ENCODE measurements at places on chromosomes 3 and 15.

DNA sequence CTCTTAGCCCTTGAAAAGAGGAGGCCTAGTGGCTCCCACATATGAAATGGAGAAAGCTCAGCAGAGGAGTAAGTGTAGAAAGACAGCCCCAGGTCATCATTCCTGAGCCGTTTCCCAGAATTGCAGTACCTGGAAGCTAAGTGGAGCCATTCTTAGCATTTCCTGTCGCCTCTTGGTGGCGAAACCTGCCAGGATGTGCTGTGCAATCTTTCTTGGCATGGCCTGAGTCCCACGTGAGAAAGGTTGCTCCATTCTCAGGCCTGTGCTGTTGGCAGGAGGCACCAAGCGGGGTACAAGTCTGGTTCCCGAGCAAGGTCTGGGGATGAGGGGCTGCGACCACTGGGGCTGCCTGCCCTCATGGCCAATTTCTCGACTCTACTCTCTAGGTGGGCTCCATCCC is 207.2 kb upstream of the TPM1 start:
- no peak for DNase-seq

- no peak for DNase-seq
Measured at GRCh38 chr3:36597422-36597821, 166.9 kb downstream of the DCLK3 start.

DNA sequence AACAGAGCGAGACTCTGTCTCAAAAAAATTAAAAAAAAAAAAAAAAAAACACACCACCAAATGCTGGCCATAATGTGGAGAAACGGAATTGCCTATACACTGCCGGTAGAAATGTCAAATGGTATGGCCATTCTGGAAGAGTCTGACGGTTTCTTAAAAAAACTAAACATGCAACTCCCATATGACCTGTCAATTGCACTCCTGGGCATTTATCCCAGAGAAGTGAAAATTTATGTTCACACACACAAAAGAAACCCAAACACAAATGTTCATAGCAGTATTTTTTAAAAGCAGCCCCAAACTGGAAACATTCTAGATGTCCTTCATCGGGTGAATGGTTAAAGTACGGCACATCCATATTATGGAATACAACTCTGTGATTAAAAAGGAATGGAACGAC is 66.1 kb downstream of the LRIG1 start:
- DNase-seq: no peak

- no peak for DNase-seq
Measured at GRCh38 chr15:37881237-37882013, 53.0 kb upstream of the TMCO5A start.

GRCh38 chr3:179837374-179837773 is 184.5 kb downstream of the USP13 start:
- DNase-seq: no peak

- DNase-seq: no peak
Measured at GRCh38 chr15:94395640-94396039, 164.3 kb downstream of the MCTP2 start.

DNA sequence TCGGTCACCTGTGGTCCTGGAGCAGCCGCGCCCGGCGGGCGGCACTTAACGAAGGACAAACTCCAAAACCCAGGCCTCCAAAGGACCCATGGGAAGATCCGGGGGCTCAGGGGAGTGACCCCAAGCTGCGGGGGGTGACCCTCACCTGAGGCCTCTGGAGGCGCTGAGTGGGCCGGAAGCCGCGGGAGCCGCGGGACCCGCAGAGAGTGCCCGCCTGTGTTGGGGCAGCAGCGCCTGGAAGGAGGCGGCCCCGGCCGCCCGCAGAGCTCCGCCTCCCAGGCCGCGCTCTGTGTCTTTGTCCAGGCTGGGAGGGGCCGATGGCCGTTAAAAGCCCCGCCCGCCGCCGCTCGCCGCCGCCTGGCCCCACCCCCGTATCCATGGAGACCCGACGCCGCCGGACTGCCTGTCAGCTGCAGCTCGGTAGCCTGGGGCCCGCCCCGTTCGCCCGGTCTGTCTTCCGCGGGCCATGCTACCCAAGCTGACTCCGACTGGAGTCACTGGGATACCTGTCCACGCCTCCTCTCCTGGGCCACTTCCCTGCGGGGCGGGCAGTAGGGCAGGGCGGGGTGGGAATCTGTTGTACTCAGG is 15.3 kb upstream of the FANCD2 start:
- DNase-seq: peak; percentile 99

DNA sequence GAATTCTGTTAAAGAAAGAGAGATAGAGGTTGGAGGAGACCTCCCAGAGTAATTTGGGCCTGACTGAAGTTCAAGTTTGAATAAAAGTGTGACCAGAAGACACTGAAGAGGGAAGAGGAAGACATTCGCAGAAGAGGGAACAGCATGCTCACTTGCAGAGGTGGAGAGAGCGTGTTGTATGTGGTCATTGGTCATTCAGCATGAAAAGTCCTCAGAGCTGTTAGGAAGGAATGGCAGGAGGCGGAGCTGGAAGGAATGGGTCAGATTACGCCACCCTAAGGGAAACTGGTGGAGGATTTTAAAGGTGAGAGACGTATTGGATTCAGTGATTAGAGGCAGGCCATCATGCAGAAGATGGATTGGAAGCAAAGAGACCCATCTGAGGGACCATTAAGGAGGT is 41.6 kb downstream of the IQCH start:
- peak; percentile 79 for DNase-seq

DNA sequence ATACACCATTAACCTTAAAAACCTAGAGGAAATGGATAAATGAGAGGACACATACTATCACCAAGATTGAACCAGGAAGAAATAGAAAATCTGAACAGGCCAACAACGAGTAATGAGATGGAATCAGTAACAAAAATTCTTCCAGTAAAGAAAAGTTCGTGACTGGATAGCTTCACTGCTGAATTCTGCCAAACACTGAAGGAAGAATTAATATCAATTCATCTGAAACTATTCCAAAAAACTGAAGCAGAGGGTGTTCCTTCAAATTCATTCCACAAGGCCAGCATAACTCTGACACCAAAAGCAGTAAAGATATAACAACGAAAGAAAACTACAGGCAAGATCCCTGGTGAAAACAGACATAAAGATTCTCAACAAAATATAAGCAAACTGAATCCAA is 195.8 kb upstream of the GPR149 start:
- no peak for DNase-seq

GRCh38 chr3:126983276-126983652 is 349 bp downstream of the PLXNA1 start:
- no peak for DNase-seq

GRCh38 chr3:196643201-196643749 is 3.8 kb downstream of the NRROS start:
- no peak for DNase-seq

DNA sequence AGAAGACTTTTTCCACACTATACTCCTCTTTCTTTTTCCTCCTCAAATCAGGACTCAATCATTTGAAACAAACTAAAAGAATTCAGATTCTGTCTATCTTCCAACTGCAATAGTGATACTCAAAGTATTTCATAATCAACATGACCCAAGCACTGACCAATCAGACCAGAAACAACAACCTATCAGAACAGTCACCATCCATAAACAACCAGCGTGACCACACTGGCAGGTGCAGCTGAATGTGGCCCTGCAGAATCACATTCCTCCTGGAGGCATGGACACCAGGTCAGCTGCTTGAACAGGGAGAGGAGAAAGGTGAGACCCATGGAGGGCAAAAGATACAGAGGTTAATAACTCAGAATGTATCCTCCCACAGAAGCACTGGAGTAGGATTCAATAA is 13.3 kb downstream of the HRG start:
- DNase-seq: no peak

GRCh38 chr3:169105561-169105960 is 558.0 kb downstream of the MECOM start:
- DNase-seq: no peak

DNA sequence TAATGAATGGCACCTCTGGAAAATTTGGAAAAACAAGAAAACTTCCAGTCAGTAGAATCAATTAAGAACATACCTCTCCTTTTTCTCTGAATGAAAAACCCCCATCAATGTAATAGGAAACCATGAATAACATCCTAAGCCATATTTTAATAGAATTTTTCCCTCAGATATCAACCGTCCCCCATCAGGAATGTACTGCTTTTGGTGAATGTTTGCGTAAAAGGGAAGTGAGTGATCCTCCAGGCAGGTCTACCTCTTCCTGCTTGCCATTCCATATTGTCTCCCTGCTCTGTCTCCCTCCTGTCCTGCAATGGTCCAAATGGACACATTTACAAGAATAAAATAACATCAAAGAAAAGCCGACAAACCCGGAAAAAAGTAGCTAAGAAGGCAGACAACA is 30.8 kb downstream of the LAMP3 start:
- no peak for DNase-seq

GRCh38 chr3:13282986-13283876 is 136.9 kb downstream of the NUP210 start:
- DNase-seq: peak; percentile 91

- no peak for DNase-seq
Measured at GRCh38 chr3:183529185-183529584, 26.3 kb downstream of the KLHL6 start.

DNA sequence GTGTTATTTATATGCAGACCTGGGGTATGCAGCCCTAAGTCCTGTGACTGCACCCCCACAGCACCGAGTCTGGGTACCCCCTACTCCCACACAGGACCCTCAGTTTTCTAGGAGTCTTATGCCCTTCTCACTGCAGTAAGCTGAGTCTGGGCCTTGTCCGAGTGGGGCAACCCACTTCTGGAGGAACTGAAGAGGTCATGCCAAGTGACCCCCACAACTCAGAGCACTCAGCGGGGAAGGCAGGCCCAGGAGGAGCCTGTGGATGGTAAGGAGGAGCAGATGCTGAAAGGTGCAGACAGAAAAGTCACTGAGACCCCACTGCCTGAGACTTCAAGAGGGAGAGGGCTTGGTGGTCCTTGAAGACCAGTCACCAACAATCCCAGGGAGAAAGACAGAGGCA is 56.1 kb upstream of the FGD5 start:
- DNase-seq: no peak

DNA sequence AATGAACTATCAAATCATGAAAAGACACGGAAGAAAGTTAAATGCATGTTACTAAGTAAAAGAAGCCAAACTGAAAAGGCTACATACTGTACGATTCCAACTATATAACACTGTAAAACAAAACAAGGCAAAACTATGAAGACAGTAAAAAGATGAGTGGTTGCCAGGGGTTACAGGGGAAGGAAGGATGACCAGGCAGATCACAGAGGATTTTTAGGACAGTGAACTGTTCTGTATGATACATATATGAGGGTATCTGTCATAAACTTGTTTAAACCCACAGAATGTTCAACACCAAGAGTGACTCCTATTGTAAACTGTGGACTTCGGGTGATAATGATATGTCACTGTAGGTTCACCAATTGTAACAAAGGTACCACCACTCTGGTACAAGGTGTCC is 60.6 kb downstream of the CHSY1 start:
- DNase-seq: no peak

GRCh38 chr3:181696626-181697230 is 15.0 kb upstream of the SOX2 start:
- no peak for DNase-seq

DNA sequence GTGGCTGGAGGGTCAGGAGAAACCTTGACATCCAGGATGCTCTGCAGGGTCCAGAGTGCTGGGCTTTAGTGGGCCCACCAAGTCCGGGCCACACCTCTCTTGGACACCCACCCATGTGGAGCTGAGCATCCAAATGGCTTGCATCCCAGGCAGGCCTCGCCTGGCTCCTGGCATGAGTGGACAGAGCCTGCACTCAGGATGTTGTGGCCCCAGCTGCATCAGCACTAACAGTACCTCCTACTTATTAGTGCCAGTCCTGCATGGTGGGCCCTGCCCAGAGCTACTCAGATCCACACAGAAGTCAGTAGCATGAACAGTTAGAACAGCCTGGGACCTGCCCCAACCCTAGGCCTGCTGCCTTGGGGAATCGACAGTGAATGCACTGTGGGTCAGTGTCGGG is 42.2 kb upstream of the MRPS22 start:
- no peak for DNase-seq

- no peak for DNase-seq
Measured at GRCh38 chr3:169305460-169305859, 358.1 kb downstream of the MECOM start.

- no peak for DNase-seq
Measured at GRCh38 chr3:188082450-188082849, 71.5 kb upstream of the LPP start.

- DNase-seq: no peak
Measured at GRCh38 chr15:49418811-49419210, 4.2 kb upstream of the FGF7 start.

GRCh38 chr3:31985831-31986230 is 4.3 kb downstream of the ZNF860 start:
- DNase-seq: no peak

- no peak for DNase-seq
Measured at GRCh38 chr3:156718622-156719306, 44.4 kb downstream of the TIPARP start.

DNA sequence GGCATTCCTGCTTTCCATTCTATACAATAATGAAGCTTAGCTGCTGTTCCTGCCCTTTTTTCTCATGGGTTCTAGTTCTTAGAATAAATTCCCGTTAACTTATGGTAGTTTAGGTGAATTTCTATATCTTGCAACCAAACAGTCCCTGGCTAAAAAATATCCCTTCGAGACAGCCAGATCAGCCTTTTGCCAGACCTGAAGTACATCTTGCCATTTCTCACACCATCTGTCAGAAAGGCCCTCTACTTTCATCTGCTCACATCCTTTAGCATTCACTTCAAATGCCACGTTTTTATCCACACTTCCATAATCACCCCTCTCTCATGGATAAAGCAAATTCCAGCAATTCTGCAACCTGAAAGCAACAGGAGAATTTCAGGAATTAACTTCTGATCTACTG is 145.4 kb downstream of the GAP43 start:
- no peak for DNase-seq

GRCh38 chr3:53633197-53633787 is 138.9 kb downstream of the CACNA1D start:
- no peak for DNase-seq

- DNase-seq: no peak
Measured at GRCh38 chr3:58198804-58199203, 12.0 kb downstream of the DNASE1L3 start.

- DNase-seq: no peak
Measured at GRCh38 chr3:70822669-70823068, 510.2 kb upstream of the MDFIC2 start.

DNA sequence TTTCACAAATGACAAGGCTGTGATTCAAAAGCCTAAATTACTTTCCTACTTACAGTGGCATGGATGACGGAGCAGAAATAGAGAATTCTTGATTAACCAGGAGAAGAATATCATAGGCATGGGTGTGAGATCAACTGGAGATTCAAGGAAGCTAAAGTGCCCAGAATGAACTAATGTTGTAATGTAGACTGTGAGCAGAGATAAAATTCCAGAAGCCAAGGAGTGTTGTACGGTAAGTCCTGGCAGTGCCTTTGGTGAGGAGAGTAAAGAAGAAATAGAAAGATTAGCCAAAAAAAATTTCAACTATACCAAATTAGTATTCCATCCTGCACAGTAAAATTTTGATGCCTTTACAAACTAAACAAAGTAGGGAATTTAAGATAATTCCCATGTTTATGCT is 75.9 kb downstream of the ZBTB20 start:
- DNase-seq: no peak

All from endodermal cell (in vitro differentiated cells).